ENCODE measurements at places on chromosomes 4 and X.

- DNase-seq = no peak
These were observed 3.5 kb downstream of the CCDC22 start for GRCh38 chrX:49238735-49239134.

DNA sequence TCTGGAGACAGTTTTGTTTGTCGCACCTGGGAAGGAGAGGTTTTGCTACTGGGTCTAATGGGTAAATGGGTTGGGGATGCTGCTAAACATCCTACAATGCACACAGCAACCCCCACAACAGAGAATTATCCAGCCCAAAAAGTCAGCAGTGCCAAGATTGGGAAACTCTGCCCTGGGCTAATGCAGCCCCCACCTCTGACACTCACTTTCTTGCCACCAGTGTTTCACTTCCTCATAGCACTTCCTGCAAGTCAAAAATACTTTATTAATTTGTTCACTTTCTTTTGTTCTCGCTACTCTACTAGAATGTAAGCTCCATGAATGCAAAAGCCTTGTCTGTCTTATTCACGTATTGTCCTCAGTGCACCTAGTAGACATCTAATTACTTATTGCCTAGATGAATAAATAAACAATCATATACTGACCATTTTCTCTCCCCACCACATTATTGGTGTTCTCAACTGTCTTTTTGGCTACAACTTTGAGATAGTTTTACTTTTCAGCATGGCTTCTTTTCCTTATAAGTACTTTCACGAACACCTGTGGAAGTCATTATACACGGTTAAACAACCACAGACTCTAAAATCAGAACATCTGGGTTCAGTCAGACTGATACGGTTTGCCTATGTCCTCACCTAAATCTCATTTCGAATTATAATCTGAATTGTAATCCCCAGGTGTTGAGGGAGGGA is 82.0 kb upstream of the PITX2 start:
- DNase-seq = no peak

GRCh38 chrX:102950908-102951866 is 14.1 kb downstream of the RAB40AL start:
- DNase-seq = peak; percentile 21

DNA sequence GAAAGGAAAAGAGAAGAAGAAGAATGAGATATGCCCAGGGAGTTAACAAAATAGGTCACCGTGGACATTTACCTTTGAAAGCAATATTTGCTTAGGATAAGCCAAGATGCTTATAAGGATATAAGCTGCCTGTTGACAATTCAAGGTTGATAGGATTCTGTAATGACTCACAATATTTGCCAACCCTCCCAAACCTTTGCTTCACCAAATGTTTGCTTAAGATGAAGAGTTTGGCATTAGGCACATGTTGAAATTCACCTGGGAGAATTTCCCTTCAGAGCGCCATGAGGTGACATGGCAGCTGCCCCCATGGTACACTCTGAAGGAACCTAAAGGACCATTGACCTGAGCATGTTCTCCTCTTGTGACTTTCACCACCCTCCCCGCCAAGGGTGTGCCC is 4.6 kb downstream of the PALLD start:
- no peak for DNase-seq

- peak; percentile 42 for DNase-seq
These were observed 466.2 kb downstream of the PDGFC start for GRCh38 chr4:156505341-156505955.

DNA sequence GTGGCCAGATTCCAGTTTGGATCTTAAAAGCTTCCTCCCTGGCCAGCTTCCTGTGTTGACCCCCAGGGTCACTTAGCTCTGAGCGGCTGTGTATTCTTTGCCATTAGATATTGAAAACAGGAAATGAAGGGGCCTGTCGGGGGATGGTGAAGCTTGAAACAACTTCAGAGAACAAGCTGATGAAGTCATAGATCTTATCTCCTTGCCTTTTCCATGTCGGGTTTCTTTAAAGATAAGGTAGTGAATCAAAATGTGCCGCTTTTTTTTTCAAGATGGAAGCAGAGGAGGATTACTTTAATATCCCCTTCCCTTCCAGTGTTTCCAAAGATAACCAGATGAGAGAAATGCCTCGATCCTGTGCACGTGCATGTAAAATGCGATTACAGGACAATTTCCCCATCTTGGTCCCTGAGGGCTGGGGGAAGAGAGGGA is 508.5 kb downstream of the MID1IP1 start:
- DNase-seq = no peak

DNA sequence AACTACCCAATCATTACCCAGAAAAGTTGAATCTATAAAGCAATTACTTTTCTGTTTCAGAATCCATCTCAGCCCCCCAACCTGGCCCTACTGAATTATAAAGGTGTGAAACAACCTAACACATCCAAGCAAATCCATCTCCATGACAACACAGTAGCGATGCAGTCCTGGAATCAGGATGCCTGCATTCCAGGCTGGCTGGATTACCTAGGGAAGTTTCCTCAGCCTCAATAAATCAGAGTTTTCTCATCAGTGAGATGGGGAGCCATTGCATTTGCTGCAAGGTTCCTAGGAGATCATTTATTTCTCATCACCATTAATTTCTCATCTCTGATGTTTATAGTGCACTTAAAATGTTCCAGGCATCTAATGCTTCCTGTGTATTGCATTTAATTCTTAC is 46.0 kb downstream of the LNX1 start:
- DNase-seq = no peak

GRCh38 chr4:169225812-169226211 is 44.9 kb downstream of the SH3RF1 start:
- no peak for DNase-seq

GRCh38 chr4:37478151-37478550 is 208.0 kb downstream of the RELL1 start:
- no peak for DNase-seq

DNA sequence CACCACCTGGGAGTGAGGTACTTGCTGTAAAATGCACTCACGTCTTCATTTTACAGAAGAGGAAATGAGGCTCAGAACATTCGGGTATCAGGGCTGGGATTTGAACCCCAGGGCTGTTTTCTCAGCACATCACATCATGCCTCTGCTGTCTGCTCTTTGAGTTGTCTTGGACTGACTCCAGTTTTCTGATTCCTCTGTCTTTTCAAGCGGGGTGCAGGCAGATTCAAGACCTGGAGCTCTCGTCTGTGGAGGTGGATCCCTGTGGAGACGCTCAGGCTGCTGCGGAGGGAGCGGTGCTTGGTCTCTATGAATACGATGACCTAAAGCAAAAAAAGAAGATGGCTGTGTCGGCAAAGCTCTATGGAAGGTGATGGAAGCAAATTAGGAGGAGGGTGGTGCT is 6.3 kb downstream of the LAP3 start:
- DNase-seq = no peak

- DNase-seq = no peak
These were observed 518.3 kb downstream of the PPARGC1A start for GRCh38 chr4:23371533-23371932.

GRCh38 chr4:179307297-179308136 is 1865.3 kb upstream of the AGA start:
- peak; percentile 0 for DNase-seq

DNA sequence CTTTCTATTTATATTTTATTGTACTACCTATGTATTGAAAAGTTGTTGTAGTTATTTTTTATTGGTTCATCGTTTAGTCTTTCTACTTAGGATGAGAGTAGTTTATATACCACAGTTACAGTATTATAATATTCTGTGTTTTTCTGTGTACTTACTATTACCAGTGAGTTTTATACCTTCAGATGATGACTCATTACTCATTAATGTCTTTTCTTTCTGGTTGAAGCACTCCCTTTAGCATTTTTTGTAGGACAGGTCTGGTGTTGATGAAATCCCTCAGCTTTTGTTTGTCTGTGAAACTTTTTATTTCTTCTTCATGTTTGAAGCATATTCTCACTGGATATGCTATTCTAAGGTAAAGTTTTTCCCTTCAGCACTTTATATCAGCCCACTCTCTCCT is 7.7 kb downstream of the LUZP4 start:
- DNase-seq = no peak

- DNase-seq = no peak
These were observed 23.9 kb downstream of the NFKB1 start for GRCh38 chr4:102525097-102525496.

- no peak for DNase-seq
These were observed 544.7 kb upstream of the NDST4 start for GRCh38 chr4:115657991-115658650.

DNA sequence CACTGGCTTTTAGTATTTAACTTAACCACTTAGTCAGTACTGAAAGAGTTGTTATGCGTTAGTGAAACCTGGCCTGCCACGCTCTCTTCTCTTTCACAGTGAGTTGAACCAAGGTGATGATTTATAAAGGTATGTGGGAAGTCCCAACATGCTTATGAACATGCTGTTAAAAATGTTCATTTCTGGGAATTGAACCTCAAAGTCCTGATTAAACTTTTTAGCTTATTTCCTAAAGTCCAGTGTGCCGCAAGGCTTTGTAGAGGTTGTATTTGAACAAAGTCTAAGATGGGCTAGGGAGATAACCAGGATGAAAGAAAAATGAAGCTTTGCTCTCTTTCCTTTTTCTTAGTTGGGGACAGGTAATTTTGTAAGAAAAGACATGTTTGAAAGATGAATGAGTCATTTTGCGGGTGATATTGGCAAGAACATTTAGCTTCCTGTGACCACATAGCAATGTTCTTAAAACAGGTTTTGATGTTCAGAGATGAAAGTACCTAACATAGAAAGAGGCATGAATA is 270.3 kb downstream of the DTHD1 start:
- no peak for DNase-seq

DNA sequence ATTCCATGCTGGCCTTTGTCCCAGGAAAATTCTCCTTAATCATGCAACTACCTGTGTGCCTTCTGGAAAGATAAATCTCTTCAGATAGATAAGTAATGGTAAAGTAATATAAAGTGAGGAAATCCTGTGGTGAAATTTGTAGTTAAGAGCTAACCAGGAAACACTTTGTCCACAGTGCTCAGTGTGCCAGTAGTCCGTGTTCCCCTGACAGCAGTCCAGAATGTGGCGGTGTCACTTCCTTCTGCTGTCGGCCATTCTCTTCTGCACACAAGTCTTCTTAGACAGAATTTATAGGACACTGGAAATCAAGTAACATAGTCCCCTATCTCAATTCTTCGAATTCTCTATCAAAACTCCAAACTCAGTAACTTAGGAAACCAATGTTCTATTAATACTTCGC is 5.7 kb upstream of the CXXC4 start:
- DNase-seq = no peak

DNA sequence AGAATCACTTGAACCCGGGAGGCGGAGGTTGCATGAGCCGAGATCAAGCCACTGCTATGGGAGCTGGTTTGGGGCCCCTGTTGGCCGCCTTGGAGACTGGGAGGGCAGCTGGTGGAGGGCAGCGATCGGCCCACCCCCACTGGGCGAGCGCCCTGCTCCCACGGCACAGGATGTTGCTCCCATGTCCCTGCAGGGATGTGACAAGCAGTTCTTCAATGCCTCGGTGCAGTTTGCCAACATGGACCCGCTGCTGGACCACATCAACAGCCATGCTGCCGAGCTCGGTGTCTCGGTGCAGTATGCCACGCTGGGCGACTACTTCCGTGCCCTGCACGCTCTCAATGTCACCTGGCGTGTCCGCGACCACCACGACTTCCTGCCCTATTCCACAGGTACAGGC is 19.4 kb downstream of the MAN2B2 start:
- DNase-seq = no peak

GRCh38 chr4:8336412-8337075 is 67.0 kb downstream of the HTRA3 start:
- peak; percentile 79 for DNase-seq

- DNase-seq = no peak
These were observed 56.7 kb downstream of the HTRA3 start for GRCh38 chr4:8326206-8326605.

DNA sequence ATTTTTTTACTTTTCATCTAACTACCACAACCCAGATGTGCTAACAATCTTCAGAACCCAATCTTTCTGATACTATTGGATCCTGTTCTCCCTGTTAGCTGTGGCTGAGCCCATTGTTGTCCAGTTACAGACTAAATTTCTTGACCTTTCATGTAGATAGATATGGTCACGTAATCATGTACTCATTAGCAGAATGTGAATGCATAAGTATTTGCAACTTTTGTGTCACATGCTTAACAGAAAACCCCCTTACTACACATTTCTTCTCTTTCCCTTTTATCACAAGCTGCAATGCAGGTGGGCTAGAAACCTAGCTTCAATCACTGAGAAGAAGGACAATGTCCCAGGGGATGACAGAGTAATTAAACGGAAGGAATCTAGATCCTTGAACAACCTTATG is 13.1 kb upstream of the FAM13A start:
- DNase-seq = no peak

DNA sequence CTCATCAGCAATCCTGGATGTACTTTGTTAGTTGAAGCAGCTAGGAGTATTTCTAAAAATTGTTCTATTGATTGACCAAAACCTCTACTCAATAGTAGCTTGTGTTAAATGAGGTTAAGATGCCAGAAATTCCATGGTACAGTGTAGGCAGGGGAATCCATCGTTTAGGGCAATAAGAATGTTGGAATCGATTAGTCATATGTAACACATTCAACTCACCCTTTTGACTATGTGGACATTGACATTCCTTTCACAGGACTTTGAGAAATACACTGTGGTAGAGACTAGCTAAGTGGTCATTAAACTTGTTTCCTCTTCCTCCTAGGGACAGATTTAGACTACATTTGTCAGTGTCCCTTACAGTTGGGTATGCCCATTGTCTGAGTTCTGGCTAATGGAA is 40.2 kb downstream of the KDM5C start:
- DNase-seq = no peak

DNA sequence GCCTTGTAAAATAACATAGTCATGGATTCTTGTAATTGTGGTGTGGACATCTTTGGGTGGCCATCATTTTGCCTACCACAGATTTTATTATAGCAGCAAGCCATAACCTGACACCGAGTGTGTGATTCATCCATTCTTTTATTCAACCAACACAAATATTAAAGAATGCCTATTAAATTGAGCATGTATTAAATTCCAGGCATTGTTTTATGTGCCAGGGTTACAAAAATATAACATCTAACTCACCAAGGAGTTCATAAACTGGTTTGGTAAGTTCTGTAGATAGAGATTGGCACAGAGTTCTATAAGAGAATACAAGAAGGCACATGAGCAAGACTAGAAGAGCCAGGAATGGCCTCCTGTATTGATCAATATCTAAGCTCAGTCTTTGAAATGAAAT is 18.0 kb downstream of the NBDY start:
- DNase-seq = no peak

DNA sequence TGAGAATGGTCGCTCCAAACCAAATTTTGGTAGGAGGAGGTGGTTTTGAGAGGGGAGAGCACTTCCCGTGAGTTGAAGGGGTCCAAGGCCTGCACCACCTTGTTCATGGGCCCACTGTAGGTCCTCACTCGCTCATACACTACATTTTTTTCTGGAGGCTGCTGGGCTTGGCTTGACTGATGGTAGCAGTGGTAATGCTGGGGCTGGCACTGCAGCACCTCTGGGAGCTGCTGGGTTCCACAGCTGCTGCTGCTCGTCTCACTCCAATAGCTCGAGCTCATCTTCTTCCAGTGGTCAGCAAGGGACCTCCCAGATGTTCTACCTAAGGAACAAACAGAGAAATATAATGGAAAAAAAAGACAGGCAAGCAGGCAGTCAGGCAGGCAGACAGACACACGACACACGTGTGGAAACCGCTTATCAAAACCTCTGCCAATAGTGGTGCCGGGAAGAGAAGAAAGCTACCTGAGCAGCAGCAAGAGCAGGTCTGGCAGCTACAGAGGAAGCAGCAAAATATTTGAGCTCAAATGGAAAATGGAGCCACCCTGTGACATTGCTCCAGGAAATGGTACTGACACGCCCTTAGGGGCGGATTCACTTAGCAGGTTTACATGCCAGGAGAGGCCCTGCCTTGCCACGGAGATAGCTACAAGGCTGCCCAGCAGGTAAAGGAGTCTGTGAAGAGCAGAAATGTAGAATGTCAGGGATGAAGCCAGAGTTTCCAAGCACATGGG is at the start of gene POF1B:
TSS of gene POF1B (minus strand) at position 492 of the 734 bp plus-strand sequence. CDS start at position 281, 211 bp downstream.
- DNase-seq = no peak

All from CMK (cell line).